ENCODE measurements at places on chromosomes 6 and 20.

DNA sequence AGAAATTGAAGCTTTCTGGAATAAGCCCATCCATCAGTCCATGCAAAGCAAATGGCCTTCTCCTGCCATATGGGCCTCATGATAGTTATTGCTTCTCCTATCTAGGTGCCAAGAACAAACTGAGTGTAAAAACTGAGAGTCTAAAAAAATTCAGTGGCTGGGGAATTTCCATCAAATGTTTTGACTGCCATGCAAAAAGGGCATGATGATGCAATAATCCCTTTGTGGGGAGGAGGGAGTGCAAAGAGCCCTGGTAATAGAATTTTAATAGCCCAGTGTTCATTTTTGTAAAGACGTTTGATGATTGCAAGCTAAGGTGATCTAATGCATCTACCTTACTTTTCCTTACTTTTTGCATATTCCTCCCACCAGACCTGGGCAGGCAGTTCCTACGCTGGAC lies 683.7 kb downstream of the EPM2A start:
- DNase-seq: no peak

- no peak for DNase-seq
Observed at GRCh38 chr6:169865346-169866139, 114.1 kb downstream of the ERMARD start.

- no peak for DNase-seq
Observed at GRCh38 chr6:142819603-142820337, 125.2 kb downstream of the HIVEP2 start.

DNA sequence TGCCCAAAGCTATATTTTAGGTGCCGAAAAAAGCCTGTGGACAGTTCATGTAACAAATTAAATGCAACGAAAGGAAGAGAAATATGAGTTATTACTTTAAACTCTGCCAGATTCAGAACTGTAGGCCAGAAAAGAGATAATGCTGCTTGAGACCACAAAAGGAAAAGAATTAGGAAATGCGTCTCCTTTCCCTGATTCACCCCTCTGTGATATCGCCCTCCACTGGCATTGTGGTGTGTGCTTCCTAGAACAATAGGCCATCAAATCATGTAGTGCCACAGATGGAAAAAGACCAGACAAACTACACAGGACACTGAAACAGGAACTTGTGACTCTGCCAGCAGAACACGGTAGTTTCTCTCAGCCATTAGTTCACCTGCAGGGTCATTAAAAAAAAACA lies 14.7 kb upstream of the LAMA4 start:
- no peak for DNase-seq

GRCh38 chr6:148616841-148617240 lies 130.0 kb upstream of the UST start:
- peak; percentile 42 for DNase-seq

- peak; percentile 58 for DNase-seq
Observed at GRCh38 chr6:25094726-25095125, 159.0 kb upstream of the RIPOR2 start.

DNA sequence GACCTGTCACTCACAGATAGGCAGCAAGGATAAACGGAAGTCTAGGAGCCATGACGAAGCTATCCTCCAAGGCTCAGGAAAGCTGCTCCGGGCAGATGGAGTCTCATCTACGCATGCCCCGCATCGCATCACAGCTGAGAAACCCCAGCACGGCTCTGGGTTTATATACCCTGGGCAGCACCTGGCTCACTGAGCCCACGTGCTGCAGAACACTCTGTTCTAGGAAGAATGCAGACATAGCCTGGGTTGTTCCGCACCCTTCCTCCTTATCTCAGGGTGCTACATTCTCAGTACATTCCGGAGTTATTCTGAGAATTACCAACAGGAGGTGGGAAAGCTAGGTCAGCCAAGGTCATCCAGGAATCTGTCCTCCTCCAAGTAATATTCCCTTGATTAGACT lies 260.4 kb downstream of the CBLN4 start:
- DNase-seq: no peak

- no peak for DNase-seq
Observed at GRCh38 chr6:139172151-139172550, 37.3 kb downstream of the HECA start.

DNA sequence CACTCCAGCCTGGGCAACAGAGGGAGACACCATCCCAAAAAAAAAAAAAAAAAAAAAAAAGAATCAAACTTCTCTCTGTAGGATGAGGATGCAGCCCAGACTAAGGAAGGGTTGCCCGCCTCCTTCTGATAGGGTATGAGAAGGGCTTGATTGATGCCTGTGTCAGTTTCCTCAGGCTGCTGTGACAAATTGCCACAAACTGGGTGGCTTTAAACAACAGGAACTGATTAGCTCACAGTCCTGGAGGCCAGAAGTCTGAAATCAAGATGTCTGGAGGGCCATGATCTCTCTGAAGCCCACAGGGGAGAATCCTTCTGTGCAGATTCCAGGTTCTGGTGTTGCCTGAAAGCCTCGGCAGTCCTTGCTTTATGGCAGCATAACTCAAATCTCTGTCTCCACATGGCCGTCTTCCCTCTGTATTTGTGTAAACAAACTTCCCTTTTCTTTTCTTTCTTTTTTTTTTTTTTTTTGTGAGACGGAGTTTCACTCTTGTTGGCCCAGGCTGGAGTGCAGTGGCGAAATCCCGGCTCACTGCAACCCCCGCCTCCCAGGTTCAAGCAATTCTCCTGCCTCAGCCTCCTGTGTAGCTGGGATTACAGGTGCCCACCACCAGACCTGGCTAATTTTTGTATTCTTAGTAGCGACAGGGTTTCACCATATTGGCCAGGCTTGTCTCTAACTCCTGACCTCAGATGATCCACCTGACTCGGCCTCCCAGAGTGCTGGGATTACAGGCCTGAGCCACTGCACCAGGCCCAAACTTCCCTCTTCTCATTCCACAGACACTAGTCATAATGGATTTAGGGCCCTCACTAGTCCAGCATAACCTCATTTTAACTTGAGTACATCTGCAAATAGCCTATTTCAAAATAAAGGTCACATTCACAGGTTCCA lies 11.2 kb upstream of the CDK19 start:
- DNase-seq: no peak

- peak; percentile 49 for DNase-seq
Observed at GRCh38 chr20:32685541-32686529, 12.1 kb upstream of the C20orf203 start.

DNA sequence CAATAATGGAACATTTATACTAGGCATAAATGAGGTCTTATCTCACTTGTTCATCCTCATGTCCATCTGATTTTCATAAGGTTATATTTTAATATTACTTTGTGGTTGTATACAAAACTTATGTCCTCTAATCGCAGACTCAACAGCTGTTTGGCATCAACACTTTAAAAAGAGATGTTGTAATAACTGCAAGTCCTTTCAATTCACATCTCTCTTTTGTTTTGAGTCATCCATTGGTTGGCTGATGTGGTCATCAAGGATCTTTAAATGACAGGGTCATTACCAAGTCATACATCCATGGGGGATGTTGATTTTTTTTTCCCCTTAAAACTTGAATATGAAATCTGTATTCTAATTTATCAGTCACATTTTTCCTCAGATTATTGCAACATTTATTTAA lies 299.4 kb upstream of the NRSN1 start:
- DNase-seq: no peak

- no peak for DNase-seq
Observed at GRCh38 chr20:59406446-59406845, 106.0 kb downstream of the EDN3 start.

- DNase-seq: no peak
Observed at GRCh38 chr20:32481311-32482142, 103.6 kb downstream of the NOL4L start.

- no peak for DNase-seq
Observed at GRCh38 chr6:139295901-139296300, 4.1 kb upstream of the TXLNB start.

- DNase-seq: no peak
Observed at GRCh38 chr20:57695012-57695411, 14.8 kb downstream of the PMEPA1 start.

DNA sequence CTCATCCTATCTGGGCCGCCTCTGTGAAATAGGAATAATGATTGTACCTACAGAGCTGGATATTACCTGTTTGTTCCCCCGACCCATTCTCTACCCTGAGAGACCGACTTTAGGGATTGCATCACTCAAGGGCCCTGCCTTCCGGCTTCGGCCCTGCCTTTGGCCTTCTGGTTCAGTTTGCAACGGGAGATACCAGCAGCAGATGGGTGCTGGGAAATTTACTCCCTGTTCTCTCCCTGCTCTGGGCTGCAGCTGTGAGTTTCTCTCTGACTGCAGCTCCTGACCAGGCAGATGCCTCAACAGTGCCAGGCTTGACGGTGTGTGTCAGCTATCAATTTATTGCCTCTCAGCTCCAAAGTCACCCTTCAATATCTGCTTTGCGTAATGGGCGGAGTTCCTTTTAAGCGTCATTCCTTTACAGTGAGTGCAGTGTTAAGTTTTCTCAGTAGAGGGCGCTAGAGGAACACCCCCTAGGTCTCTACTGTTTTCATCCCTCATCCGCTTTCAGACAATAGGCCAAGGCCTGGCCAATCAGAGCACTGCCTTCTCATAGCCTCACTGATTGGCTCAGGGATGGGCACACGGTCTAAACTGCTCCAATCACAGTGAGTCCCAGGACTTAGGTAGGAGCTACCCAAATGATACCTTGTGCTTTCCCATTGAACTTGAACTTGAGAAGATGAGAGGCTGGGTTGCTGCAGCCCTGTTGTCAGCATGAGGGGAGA lies 30.0 kb downstream of the KCNG1 start:
- peak; percentile 86 for DNase-seq

- no peak for DNase-seq
Observed at GRCh38 chr20:48599748-48600469, 227.9 kb downstream of the PREX1 start.

- no peak for DNase-seq
Observed at GRCh38 chr20:3158968-3159431, 665 bp downstream of the FASTKD5 start.

DNA sequence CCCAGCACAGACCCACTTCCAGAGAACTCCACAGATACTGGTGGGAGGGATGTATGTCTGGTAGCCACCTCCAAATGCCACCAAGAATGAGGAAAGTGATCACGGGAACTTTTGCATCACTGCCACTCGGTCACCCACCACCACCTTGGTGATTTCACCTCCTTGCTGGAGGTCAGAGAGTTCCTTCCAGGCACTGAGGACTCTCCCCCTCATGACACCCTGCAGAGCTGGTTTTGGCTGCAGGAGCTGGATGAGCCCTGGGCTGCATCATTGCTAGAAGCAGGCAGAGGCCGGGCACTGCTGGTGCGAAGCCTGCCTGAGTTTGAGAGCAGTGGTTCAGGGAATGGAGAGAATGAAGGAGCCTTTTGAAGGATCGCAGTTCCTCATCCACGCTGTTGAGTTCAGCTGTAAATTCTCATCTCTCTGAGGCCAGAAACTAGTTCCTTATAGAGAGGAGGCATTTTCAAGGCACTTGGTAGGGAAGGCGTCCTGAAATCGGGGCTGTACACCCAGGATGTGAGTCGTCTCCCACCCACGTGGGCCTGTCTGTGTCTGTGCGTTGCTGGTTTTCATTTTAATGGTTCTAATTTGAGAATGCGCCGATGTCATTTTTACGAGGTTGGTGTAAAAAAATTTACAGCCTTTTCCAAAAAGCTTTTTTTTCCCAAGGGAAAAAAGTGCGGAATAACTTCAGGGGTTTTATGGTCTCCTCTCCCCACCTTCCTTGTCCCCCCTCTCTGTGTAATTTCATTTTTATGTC lies 25.0 kb downstream of the FOXP4 start:
- no peak for DNase-seq

DNA sequence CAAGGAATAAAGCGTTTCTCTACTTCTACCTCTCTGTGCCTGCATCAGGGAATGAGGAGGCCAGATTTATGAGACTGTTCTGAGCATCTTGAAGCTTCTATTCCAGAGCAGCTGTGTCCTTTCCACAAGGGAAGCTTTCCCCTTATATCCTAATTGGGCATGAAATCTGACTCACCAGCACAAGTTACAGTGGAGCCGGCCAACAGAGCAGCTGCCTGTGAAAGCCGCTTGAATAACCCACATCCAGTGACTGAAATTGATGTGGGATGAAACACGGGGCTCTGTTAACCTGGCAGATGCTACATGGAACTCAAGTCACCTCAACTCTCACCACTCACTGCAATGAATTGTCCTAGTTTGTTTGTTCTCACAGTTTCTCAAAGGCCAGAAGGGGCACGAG lies 400.3 kb downstream of the TFAP2A start:
- DNase-seq: no peak

DNA sequence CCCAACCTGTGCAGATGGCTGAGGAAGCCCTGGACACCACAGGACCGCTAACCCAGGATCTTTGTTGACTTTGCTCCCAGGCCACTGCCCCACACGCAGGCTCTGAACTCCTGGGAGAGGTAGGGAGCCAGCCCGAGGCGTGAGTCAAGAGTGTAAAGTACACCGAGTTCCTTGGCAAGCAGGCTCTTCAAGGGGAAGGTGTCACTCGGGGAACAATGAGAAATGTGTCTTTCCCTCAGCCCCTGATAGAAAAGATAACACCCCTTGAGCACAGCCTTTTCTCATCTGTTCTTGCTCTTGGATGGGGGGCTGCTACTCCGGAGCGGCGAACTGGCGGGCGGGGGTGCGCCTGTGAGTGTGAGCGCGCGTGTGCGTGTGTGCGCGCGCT lies 472 bp upstream of the EDN3 start:
- DNase-seq: no peak

- no peak for DNase-seq
Observed at GRCh38 chr6:135066806-135067205, 12.2 kb upstream of the HBS1L start.

- DNase-seq: no peak
Observed at GRCh38 chr6:33505548-33506370, 51.4 kb downstream of the ZBTB9 start.

- DNase-seq: no peak
Observed at GRCh38 chr6:71153755-71154325, 134.8 kb upstream of the OGFRL1 start.

- DNase-seq: no peak
Observed at GRCh38 chr6:126546541-126547120, 206.7 kb downstream of the CENPW start.

- DNase-seq: no peak
Observed at GRCh38 chr6:58419321-58419720, 1101.9 kb downstream of the PRIM2 start.

GRCh38 chr6:160122744-160123143 lies 1.1 kb downstream of the SLC22A1 start:
- no peak for DNase-seq

- no peak for DNase-seq
Observed at GRCh38 chr6:166645896-166646295, 18.8 kb upstream of the RPS6KA2 start.

DNA sequence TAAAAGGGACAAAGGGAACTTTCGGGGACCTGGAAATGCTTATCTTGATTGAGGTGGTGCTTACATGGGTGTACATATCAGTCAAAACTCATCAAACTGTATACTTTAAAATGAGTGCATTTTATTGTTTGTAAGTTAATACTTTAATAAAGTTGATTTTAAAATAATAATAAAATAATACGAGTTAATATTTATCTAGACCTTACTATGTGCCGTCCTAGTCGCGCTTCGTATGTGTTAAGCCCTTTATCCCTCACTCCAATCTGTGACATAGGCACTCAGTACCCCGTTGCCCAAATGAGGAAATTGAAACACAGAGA lies 47.5 kb downstream of the PDYN start:
- no peak for DNase-seq

Data from NCI-H524 (cell line).